Left renal pelvis (tissue), 4 donors: ENCODE measurements at places on chromosomes 11 and 22. TPM values are rescaled to one million over a fixed set of nuclear protein-coding genes. Genes with fewer than 3 reads are reported as not detected.

- DNase-seq: no peak
These were observed 11.2 kb downstream of the C22orf31 start for GRCh38 chr22:29050457-29050856.

The SLC6A5 gene
- not detected for polyA plus RNA-seq

- DNase-seq: no peak
These were observed 73.2 kb upstream of the NUP50 start for GRCh38 chr22:45090497-45090910.

DNA sequence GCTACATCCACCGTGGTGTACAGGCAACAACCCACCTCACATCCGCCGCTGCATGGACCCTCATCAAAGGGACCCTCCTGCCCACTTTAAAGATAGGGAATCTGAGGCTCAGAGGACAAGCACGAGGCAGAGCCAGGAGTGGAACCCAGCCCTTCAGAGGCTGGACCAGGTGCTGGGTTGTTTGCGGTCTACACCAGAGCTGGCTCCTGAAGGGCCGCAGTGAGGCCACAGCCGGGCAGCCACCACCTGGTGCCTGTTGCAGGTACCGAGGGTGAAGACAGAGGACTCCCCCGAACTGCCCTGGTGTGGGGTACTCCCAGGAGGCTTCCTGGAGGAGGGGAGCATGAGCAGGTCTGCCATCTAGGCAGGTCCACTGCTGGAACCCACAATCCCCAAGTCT, 78.8 kb downstream of the DHCR7 start:
- DNase-seq: no peak

GRCh38 chr11:57511741-57512430, 3.6 kb downstream of the SLC43A1 start:
- no peak for DNase-seq

- DNase-seq: no peak
These were observed 1.0 kb downstream of the NLRP14 start for GRCh38 chr11:7021318-7021717.

The TMEM45B gene
- polyA plus RNA-seq: 20.2 TPM
